Osteoblast (primary cell): ENCODE measurements at places on chromosomes 2 and 18.

- H3K27me3 ChIP-seq, result no peaks in the 10 kb centered on the region
- H3K36me3 ChIP-seq, result no peaks in the 10 kb centered on the region
- peak; percentile 25 for DNase-seq
- H3K4me3 ChIP-seq, result peak overlapping the region; percentile 45
Measured at GRCh38 chr18:832085-832681, 20.1 kb upstream of the YES1 start.

DNA sequence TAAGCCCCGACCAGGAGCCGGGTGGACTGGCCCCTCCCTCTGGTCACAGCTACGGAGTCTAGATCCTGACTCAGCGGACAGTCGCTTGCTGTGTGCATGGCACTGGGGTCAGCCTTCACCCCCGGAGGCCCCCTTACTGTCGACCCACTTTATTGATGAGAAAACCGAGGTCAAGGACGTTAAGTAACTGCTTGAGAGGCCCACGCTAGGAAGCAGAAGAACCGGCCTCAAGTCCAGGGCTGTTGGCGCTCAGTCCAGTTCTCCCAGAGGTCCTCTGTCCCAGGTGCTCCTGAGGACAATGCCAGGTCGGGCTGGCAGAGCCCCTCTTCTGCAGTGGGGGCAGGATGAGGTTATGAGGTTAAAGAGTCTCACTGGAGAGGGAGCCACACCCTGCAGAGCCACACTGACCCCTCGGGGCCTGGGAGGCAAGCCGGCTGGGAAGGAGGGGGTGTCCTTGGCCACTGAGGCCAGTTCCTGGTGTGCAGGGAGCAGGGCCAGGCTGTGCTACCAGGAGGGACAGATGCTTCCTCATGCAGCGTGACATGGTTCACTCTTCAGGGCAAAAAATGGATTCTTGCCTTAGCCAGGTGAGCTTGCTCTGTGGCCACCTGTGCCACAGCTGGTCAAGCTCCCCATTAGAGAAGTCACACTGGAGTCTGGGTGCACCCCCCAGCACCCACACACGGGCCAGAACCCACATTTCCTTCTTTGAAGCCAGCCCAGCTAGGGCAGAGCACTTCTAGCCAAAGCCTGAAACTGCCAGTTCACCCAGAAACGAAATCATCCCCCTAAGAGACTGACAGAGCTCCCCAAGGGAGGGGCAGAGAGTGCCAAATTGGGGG, 47.3 kb upstream of the HPCAL1 start:
- no peak overlapping the region for H3K27ac ChIP-seq
- H3K4me3 ChIP-seq, result no peak overlapping the region
- DNase-seq, result peak; percentile 52
- H3K27me3 ChIP-seq, result peaks cover 7% of the 10 kb centered on the region

DNA sequence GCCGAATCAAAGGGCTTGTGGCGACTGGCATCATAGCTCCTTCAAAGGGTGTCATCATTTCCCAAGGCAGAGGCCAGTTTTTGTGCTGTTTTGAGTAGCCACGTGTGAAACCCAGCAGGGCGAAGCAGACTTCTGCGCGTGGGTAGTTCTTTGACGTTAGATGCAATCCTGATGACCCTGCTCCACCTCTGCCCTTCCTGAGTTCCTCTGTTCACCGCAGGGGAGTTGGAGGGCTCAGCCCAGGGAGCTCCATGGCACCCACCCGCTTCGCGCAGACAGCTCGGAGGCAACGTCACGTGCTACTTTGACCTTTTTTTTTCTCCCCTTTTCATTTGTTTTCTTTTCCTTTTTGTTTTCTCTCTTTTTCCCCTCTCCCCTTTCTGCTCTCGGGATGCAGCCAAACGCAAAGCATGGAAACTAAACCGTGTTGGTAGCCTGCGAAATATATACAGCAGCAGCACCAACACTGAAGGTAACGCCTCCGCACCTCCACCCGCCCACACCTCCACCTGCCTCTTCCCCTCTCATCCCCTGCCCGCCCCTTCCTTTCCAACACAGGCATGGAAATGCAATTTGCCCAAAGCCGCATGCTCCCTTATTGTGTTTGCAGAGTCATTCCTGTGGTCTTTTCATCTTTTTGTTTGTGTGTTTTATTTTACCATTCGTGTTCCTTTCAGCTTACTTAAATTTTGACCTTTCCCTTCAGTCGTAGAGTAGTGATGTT, 153.6 kb downstream of the GBX2 start:
- H3K4me1 ChIP-seq, result no peaks in the 10 kb centered on the region
- H3K27ac ChIP-seq, result no peak overlapping the region
- no peaks in the 10 kb centered on the region for H3K36me3 ChIP-seq
- H3K4me3 ChIP-seq, result no peak overlapping the region

DNA sequence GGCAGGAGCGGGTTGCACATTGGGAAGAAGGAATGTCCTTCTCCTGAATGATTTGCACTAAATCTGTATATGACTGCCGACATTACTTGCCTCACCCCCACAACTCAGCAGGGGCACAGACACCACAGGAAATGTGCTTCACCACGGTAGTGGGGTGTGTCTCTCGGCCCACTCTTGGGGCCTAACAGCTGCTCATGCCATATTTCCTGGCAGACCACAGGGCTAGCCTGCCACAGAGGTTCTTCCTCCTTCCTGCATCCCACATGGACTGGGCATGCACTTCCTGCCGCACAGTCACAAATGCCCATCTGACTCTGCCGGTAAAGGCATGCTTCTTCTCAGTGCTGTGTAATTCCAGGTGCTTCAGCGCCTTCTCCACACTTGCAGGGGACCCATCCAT, 10.3 kb upstream of the PAPOLG start:
- H3K27me3 ChIP-seq, result no peaks in the 10 kb centered on the region
- no peak overlapping the region for H3K27ac ChIP-seq
- H3K4me1 ChIP-seq, result no peaks in the 10 kb centered on the region
- H3K4me3 ChIP-seq, result no peak overlapping the region
- peak; percentile 55 for DNase-seq

- H3K27ac ChIP-seq, result no peak overlapping the region
- H3K4me1 ChIP-seq, result peaks cover 8% of the 10 kb centered on the region
- no peak overlapping the region for H3K4me3 ChIP-seq
- no peaks in the 10 kb centered on the region for H3K27me3 ChIP-seq
- peak; percentile 66 for DNase-seq
- no peaks in the 10 kb centered on the region for H3K36me3 ChIP-seq
Measured at GRCh38 chr18:31686986-31687928, 2.9 kb upstream of the B4GALT6 start.
